Esophagus mucosa (tissue), 1 donor: ENCODE measurements at places on chromosomes 4 and X. TPM values are rescaled to one million over a fixed set of nuclear protein-coding genes. Genes with fewer than 3 reads are reported as not detected.

- ATAC-seq = no peak
These were observed 6.3 kb upstream of the RTL5 start for GRCh38 chrX:72137846-72138495.

GRCh38 chr4:8290701-8290970 lies 21.1 kb downstream of the HTRA3 start:
- no peak for ATAC-seq

- no peak for ATAC-seq
These were observed 19.3 kb downstream of the WDR13 start for GRCh38 chrX:48616576-48616975.

SASH3 gene
- total RNA-seq = 1.6 TPM
